ENCODE measurements at places on chromosomes 4 and X.

- no peak for DNase-seq
Measured at GRCh38 chrX:134388161-134389109, 71.5 kb upstream of the HPRT1 start.

DNA sequence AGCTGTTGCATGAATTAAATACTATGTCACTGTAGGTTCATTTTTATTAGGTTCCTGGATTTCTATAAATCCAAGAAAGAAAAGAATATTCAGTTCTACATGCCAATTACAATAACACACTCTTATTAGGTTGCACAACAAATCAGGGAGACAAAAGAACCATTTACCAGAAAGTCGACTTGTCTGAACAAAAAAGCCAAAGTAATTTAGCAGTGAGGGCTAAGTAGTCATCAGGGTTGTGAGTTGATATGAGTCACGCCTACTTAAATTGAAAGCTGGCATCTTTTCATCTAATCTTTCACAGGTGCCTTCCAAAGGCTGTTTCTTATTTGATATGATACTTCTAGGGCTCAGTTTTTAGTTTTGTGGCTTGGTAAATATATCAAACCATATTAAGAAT, 25.4 kb upstream of the GNRHR start:
- no peak for DNase-seq

DNA sequence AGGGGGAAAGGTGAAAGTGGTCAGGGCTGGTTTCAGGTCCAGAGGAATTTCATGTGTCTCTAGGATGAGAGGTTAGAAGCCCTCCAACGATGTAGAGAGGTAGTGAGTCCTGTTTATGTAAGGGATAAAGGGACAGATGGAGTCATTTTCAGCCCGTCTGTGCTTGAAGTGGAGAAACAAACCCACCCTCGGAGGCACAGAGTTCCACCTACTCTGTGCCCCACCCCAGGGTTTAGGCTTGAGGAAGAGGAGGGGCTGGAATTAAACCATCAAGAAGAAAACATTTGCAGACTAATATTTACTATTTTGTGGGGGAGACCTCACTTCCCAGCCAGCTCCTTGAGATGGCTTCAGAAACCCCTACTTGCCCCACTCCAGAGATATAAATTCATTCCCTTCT, 868 bp upstream of the GNL3L start:
- DNase-seq: no peak

DNA sequence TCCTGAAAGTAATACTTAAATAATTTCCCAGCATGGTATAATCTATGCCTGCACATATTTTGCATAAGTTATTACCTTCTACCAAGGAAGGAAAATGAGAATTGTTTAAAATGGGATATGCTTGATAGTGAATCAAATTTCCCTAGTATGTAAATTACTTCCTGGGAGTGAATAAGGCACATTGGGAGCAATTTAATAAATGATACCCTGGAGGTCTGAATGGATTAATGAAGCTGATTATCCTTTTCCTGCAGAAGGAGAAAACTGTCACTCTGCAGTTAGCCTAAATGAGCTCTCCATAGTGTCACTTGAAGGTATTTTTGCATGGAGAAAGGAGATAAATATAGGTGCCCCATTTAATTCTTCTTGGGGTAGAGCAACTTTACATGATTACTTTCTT, 2212.0 kb downstream of the PCDH7 start:
- no peak for DNase-seq

DNA sequence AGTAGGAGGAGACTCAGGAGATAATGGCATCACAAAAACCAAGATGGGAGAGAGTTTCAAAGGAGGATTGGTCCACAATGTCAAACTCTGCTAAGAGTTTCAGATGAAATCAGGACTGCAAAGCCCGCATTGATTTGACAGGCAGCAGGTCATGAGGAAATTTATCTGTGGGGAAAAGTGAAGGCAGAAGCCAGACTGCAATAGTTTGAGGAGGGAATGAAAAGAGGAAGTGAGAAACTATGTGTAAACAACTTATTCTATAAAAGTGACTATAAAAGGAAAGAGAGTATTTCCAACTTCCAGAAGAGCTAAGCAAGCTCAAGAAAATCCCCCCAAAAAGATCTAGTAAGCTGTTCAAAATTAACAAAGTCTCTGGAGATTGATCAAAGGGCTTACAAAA, 66.3 kb upstream of the DGKK start:
- no peak for DNase-seq

DNA sequence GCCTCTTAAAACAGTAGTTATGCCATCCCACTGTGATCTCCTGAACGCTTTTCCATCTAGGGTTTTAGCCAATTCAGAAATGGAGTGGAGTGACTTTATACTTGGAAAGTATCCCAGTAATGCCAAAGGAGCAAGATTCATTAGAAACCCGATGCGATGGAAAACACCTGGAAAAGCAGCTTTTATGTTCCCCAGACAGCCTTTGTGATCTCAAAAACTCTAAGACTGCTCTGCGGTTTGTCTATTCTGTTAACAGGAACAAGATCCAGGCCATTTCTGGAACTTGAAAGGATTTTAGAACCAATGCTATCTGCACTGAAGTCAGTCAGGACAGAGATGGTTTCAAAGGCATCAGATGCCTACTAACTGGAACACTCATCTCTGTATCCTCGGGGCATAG, 145.1 kb downstream of the APBB2 start:
- no peak for DNase-seq

DNA sequence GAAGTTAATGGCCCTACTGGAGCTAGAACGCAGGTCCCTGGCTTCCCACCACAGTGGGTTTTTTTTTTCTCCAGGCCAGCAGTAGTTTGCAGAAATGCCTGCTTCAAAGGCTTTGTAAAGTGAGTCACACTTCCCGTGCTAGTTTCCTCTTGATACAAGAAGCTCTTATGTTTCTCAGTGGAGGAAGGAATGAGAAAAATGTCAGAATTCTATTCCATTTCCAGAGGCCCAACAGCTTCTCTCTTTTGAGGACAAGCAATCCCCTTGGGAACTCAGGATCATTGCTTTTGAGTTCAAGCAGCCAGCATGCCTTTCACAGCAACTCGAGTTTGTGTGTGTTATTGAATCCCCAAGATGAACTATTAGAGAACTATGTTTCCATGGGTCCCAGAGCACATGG, 134.3 kb downstream of the GUCY2F start:
- DNase-seq: no peak

DNA sequence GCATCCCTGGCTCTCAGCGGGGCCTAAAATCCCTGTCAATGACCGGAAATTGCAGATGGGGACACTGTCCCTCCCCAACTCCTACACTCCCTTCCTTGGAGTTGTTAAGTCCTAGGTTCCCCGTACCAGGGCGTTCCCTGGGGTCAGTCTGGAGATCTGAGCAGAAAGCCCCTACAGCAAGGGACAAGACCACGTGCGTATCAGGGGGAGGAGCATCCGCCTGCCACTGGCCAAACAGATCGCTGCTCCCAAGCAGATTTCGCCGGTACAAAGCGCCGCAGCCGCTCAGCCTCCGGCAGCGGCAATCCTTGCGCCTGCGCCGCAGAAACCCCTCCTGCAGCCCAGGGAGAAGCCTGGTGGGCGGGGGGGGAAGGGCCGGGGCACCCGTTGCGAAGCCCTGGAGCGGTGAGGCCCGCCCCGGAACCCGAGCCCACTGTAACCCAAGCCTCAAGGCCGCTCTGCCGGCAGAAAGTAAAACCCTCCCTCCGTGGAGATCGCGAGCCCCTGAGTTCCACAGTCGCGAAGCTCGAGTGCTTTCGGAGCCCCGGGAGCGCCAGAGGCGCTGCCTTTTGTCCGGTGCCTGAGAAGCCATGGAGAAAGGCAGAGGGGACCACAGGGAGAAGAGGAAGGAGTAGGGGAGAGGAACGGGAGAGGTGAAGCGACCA, 2.7 kb downstream of the CRMP1 start:
- no peak for DNase-seq

DNA sequence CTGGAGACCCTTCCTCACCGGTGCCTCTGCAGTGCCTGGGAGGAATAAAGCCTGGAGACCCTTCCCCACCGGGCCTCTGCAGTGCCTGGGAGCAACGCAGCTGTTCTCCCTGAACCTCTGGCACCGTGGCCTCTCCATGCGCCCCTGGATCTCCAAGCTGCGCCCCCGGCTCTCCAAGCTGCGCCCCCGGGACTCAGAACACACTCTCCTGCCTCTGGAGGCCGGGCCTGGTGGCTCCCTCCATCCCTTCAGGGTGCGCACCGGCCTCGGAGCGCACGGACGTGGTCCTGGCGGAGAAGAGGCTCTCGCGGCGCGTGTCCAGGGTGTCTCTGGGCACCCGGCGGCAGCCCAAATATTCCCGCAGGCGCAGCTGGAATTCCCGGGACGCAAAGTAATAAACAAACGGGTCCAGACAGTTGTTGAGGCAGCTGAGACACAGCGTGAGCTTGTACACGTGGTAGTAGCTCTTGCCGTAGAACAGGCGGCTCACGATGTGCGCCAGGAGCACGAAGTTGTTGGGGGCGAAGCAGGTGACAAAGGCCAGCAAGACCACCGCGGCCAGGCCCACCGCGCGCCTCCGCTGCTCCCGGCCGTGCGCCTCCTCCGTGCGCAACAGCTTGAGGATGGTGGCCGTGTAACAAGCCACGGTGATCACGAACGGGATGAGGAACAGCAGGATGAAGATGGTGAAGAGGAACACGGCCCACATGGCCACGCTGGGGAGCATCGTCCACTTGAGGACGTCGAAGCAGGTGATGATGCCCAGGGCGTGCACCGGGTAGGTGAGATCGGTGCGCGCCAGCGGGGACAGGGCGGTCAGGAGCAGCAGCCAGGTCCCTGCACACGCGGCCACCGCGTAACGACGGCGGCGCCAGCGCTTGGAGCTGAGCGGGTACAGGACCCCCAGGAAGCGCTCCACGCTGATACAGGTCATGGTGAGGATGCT, 12.8 kb upstream of the ASMTL start:
- no peak for DNase-seq

DNA sequence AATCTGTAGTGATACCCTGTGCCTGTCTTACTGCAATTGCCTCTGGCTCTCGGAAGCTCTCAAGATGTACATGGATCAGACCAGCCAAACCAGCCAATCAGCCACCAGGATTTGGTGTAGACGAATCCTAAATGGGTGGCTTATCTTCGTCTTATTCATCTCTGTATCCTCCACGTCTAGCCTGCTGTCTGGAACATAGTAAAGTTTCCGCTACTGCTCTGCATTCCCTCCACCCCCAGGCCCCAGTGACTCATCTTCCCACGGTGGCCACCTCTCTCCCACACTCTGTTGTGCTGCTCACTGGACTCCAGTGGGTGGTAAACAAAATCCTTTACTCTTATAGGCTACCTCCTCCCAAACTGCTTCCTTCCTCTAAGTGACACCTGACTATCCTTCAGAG, 37.8 kb downstream of the SEPTIN6 start:
- no peak for DNase-seq

- DNase-seq: no peak
Measured at GRCh38 chr4:11165052-11165451, 263.6 kb downstream of the HS3ST1 start.

DNA sequence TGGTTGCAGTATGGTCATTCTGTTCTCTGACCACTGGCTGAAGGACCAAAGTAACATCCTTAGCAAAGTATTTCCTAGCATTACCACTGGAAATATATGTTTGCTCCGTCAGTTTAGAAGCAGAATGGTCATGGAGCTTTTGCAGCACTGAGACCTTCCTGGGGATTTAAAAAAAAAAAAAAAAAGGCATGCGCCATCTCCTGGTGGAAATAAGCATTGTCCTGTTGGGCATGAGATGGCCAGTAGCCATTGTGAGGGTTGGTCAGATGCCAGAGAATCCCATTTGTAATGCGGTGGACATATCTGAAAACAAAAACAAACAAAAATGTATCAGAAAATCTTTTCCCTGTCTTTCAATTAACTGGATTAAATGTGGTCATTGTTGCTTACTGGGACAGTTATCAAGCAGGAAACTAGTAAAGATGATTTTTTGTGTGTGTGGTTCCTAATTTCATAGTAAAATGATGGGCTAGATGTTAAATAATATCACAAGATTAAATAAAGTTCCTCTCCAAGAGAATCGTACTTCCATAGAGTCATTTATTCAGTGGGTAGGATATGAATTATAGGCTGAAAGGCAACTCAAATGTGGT, 139.6 kb downstream of the SOWAHB start:
- no peak for DNase-seq

DNA sequence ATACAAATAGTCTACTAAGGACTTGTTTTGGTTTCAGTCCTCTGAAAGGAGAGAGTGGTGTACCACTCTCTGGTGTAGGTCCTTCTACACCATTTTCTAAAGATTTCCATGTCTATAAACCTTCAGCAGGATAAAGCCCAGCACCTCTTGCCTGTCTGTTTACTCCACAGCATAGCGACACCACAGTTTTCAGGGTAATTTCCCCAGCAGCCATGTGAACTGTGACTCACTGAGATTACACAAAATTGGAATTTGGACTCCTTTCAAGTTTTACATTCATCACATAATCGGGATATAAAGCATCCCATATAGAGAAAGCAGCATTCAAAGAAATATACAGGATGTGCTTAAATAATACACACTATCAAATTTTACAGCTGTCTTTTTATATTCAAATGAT, 229.6 kb downstream of the PRDM5 start:
- no peak for DNase-seq

DNA sequence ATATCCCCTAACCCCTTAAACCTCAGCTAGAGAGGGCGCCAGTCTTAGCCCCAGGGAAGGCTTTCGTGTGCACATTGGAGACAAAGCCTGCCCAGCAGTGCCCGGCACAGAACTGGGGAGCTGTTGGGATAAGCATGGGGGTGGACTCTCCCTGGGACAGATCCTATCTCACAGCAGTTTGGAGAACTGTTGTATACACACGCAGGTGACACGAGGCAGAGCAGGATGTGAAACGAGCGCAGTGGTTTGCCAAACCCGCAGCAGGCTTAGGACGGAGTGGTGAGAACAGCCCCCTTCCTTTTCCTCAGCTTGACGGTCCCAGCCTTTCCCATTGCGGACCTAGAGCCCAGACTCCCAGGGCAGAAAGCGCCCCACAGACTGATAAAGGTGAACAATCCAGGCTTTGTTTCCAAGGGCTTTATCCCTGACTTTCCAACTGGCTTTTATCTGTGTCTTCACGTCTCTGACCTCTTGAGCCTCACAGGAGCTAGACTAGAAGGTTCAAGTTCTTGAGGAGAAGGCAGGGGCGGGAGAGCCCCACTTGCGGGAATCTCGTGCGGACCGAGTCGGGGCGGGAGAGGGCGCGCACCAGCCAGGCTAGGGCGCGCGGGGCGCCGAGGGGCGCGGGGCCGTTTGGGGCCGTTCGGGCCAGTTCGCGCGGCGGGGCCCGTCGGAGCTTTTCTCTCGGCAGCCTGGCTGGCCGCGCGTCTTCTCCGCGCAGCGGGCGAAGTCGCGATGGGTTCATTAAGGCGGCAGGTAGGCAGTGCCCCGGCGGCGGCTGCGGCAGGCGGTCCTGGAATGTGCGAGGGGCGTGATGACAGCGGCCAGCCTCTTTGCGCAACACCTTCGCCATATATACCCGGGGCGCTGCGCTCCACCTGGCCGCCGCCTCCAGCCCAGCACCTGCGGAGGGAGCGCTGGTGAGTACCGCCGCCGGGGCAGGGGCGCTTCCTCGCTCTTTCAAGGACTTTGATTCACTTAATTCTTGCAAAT, at the start of gene SLC34A2:
TSS of gene SLC34A2 (plus strand) at position 881 of the 993 bp plus-strand sequence. CDS start 6,650 bp downstream, outside the sequence.
- DNase-seq: no peak

GRCh38 chr4:54428940-54429339, 199.8 kb downstream of the PDGFRA start:
- DNase-seq: no peak
